ENCODE measurements at places on chromosomes 11 and 22.

GRCh38 chr11:86595955-86596354 is 76.5 kb downstream of the ME3 start:
- DNase-seq: no peak

- DNase-seq: no peak
Observed at GRCh38 chr11:22536071-22536470, 89.6 kb downstream of the FANCF start.

- DNase-seq: no peak
Observed at GRCh38 chr11:71336996-71337754, 84.8 kb upstream of the SHANK2 start.

DNA sequence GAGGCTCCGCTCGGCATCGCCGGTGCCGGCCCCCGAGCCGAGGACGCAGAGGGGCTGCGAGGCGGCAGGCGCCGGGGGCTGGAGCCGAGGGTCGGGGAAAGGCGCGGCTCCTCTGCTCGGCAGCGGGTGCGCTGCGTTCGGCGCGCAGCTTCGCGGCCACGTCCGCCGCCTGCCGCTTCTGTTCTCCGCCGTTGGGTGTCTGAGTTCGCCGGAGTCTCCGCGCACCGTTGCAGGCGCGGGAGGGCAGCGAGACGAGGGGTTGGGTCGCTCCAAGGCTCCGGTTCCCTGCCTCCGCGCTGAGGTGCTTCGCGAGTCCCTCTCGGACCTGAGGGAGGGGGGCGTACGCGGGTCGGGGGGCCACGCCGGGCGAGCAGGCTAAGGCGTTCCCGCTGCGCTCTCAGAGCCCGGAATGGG is 347 bp downstream of the MN1 start:
- DNase-seq: peak; percentile 46

DNA sequence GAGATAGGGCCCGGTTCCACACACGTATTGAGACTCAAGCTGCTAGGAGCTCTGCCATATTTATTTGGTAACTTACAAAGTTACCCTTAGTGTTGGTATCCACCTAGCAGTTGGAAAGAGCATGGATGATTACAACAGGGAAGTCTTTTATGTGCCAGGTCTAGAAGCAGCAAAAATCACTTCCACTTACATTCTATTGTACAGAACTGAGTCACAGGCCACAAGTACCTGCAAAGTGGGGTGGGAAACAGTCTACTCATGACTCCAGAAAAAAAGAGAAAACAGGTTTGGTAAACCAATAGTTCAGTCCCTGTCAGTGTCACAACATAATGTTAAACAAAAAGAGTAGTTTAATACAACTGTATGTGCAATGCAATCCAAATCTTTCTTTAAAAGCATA is 279.6 kb upstream of the PITPNB start:
- no peak for DNase-seq

DNA sequence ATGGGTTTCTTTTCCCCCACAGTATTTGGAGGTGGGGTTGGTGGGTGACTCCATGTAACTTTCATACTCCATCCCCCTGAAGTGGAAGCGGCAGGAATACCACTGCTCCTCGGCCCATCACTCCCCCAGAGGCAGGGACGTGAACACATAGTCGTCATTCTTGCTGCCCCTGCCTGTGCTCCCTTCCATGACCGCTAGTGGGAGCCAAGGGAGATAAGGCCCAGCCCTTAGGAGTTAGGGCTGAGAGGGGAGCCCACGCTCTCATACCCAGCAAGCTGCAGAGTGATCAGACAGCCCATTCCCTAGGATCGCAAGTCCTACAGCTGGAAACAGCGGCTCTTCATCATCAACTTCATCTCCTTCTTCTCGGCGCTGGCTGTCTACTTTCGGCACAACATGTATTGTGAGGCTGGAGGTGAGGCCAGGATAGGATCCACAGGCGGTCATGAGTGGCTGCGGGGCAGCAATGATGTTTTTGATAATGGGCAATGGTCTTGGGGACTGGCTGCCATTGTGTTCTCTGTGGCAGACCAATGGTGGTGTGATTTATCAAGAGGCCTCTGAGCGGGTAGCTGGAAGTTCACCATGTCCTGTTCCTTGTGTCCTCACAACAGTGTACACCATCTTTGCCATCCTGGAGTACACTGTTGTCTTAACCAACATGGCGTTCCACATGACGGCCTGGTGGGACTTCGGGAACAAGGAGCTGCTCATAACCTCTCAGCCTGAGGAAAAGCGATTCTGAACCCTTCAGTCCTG is 15.9 kb downstream of the RHOG start:
- DNase-seq: peak; percentile 82

- DNase-seq: no peak
Observed at GRCh38 chr22:45099961-45100360, 63.8 kb upstream of the NUP50 start.

Measured in WERI-Rb-1 (cell line).